Stimulated activated CD4-positive, alpha-beta T cell treated with anti-CD3 and anti-CD28 coated beads, Interleukin-1b, Interleukin-23, amount 100 ng/mL, for 1 hour (primary cell): ENCODE measurements at places on chromosomes 2 and 18.

DNA sequence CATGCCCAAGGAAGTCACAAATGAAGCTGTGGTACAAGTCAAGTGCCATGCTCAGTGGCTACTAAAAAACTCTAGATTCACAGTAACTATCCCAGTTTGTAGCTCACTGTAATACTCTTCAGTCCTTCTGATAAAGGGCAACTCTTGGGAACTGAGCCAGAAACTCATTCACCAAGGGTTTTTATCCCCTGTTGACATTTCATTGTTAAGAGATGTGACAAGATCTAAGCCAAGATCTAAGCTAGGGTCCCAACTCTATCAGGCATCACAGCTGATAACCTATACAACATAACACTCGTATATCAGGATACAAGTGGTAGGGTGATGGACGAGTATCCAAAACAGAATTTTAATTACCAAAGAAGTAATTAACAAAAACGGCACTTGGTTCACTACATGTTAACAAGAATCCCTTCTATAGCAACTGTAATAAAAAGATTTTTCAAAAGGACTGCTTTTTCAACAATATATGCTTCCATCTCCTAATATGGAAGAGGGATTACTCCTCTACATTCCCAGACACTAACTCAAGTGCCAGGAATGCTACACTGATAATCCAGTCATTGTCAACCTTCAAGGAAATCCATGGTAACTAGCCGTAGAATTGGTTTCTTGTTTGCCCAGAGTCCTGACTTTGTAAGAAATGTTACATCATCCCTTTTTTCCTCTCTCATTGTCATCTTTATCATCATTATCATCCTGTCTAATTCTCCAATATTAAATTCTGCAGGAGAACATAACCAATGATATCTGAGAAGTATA, 111.7 kb downstream of the CDH2 start:
- no peak for DNase-seq

- no peak for DNase-seq
Measured at GRCh38 chr18:22844190-22844589, 88.9 kb upstream of the RBBP8 start.

DNA sequence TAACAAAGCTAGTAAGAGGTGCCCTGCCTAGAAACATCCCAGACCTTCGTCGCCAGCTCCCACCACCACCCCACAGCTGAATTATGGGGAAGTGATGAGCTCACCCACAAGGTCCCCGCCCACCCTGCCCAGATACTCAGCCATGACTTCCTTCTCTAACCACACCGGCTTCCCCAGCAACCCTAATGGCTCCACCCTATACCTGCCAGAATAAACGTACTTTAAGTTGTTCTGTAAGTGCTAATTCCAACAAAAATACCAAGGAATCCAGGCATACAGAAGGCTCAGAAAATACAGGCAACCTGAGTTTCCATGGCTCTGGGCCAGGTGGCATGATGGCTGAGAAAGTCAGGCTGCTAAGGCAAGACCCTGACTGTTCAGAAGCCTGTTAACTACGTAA, 39.1 kb downstream of the TMEM163 start:
- no peak for DNase-seq

DNA sequence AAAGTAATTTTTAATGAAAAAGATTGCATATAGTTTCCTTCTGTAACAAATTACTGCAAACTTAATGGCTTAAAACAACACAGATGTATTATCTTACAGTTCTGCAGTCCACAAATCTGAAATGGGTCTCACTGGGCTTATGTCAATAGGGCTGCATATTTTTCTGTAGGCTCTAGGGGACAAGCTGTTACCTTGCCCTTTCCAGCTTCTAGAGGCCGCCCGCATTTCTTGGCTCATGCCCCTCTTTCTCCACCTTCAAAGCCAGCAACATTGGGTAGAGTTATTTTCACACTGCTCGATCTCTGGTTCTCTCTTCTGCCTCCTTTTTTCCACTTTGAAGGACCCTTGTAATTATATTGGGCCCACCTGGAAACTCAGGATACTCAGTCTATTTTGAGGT, 16.7 kb downstream of the COPS8 start:
- DNase-seq, result no peak

DNA sequence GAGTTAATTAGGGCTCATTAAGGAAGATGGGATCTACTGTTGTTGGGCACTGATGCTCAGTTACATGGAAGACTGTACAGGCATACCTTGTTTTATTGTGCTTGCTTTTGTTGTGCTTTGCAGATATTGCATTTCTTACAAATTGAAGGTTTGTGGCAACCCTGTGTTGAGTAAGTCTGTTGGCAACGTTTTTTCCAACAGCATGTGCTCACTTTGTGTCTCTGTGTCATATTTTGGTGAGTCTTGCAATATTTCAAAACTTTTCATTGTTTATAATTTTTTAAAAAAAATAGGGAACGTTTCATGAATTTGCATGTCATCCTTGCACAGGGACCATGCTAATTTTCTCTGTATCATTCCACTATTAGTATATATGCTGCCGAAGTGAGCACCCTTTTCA, 15.6 kb downstream of the PHLPP1 start:
- no peak for DNase-seq

- no peak for DNase-seq
Measured at GRCh38 chr2:84925336-84925723, 19.9 kb downstream of the TMSB10 start.

DNA sequence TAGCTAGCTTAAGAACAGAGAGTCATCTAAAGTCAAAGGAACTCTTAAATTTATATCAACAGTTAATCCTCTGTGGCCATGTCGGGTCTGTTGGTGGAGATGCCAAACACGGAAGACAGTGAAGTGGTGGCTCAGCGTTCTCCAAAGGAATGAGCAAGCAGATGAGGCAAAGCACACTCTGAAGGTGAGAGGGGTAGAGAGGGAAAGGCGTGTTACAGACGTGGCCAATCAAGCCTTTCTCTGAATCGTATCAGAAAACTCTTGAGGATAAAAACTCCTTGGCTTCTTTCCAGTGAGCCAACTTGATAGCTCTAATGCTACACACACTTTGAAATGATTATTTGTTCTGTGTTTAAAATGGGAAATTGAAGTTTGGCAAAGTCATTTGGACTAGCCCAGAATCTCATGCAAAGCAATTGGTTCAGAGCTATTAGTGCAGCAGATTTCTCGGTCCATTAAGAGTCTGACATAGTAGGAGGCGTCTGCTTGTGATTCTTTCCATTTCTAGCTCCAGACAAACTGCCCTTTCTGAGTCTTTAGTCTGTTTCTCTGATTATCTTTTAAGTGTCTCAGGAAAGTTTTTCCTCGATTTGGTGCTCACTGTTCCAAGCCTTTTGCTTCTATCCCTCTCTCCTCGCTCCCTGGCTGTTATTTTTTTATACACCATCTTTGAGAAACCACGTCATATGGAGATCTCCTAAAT, 57.5 kb upstream of the CPO start:
- no peak for DNase-seq

GRCh38 chr18:72197591-72197990, 346.6 kb downstream of the CBLN2 start:
- DNase-seq, result no peak

- no peak for DNase-seq
Measured at GRCh38 chr2:36534275-36534799, 63.6 kb downstream of the FEZ2 start.

DNA sequence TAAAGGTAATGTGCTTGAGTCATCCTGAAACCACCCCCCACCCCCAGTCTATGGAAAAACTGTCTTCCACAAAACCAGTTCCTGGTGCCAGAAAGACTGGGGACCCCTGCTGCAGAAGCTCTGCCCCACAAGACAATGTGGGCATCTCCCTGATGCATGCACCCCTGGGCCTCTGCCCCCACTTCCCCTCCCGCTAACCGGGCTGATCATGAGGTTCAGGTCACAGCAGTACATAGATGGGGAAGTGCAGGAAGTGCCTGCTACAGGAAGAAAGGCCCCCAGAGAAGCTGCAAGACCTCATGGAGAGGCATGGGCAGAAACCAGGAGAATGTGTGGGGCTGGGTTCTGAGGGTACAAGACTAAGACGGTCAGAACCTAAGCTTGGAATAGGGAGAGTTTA, 243.4 kb upstream of the ID2 start:
- no peak for DNase-seq

- DNase-seq, result no peak
Measured at GRCh38 chr18:56888978-56889377, 237.8 kb downstream of the WDR7 start.

GRCh38 chr18:41933778-41934177, 21.3 kb upstream of the PIK3C3 start:
- no peak for DNase-seq

- DNase-seq, result no peak
Measured at GRCh38 chr18:49631146-49631866, 69.4 kb downstream of the LIPG start.

DNA sequence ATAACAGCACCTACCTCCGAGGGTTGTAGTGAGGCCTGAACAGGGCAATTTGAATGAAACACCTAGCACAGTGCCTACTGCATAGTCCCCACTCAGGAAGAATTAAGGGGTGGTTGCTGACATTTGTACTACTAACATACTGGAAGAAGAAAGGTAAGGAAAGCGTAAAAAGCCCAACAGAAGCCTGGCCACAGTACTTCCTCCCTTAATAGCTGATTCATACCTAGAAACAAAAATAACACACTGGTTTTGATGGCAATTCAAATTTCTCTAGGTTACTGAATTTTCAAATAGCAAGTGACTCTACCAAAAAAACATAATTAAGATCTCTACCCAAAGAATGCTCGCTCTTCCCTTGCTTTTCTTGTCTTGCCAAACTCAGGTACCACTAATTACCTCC, 16.2 kb downstream of the SUCLG1 start:
- no peak for DNase-seq

DNA sequence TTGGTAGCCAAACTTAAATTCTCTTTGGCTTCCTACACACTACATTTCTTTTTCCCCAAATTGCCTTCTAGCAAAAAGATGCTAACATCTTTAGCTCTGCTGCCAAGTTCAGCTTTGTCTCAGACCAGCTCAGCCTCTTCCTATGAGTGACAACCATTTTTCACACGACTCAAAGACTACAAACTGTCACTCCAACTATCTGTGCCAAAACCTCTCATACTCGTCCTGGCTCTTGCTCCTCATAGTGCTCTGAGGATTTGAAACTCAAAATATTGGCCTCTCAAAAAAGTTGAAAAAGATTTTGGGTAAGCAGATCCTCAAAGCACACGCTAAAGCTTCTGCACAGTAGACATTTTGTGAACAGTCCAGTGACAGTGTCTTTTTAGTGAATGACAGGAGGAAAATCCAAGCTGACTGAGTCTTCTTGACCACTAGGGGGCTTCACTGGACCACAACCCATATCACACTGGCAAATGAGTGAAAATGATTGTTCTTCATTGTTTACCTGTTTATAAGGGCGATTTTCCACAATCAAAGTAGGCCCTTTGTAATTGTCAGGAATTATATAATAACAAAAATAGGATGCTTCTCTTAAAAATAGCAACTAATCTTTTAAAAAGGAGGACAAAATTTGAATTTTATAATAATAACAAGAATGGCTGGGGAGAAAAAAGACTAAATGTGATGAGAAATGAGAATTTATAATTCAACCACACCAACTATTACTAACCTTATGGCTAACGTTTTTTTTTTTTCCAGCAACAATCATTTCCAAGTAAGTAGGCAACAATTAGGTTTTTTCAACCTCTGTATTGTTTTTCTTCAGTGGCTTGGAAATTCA, 85.5 kb upstream of the PGAP1 start:
- DNase-seq, result no peak

DNA sequence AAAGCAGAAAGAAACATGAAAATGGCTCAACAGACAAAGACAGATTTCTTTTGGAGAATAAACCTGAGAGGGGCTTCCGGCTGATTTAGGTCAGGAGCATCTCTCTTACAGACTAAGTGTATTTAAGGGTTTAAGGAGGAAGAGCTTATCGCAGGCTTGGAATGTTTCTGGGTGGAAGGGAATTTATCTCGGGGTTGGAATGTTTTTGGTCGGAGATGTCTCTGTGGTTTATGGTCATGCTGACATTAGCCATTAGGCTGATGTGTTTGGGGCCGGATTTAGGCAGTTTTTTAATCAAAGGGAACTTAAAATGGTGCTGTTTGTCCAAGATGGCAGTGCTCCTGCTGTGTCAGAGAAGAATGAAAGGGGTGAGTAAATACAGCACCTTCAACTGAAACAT, 14.4 kb upstream of the PSMA8 start:
- DNase-seq, result no peak
